ENCODE measurements at places on chromosomes 1 and 21.

DNA sequence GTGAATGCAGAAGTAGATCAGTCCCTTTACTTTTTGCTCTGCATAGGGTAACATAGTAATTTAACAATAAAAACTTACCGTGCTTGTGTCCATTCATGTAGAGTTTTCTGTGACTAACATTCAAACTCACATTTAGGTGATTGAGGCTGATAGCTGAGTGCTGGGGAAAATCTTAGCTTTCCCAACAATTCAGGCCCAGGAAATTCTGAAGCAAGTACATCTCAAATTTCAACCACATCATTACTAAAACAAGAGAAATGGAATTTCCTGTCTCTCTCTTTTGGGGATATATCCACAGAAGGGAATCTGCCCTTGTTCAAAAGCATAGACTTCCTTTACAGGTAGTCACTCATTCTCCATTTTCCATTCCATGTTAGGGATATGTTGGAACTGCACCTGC, 33.1 kb upstream of the C1orf146 start:
- no peak for DNase-seq

DNA sequence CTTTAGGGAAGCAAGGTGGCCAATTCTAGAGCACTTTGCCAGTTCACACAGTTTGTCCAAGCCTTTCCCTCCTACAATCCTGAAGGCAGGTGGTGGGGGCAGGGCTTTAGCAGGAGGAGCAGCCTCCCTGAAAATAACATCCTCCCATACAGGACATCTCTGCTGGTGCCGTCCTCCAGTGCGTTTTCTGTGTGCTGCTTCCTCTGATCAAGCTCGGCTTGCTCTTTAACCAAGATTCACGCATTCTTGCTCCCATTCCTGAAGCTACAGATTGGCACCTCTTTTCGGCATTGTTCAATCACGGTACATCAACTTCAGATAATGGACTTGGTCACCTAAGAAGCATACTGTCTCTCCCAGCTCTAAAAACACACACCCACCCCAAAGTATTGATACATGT, 7.5 kb upstream of the DPT start:
- DNase-seq, result no peak

DNA sequence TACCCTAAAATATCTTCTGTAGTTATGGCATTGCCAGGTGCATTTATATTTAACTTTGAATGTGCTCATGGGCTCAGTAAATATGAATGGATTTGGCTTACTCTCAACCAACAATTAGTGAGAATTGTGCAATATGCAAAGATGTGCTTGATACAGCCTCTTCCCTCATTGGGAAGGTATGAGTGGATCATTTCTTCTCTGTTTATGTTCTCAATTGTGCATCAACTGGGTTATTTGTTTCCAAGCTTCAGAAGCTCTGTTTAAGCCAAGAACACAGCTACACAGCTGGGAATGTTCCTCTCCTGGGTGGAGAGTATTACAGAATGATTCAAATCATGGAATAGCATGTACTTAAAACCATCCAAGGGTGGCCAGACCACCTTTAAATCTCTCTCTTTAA, 17.6 kb upstream of the MAP1LC3C start:
- no peak for DNase-seq

- no peak for DNase-seq
Measured at GRCh38 chr1:231203259-231204057, 37.6 kb upstream of the GNPAT start.

Measured in naive thymus-derived CD8-positive, alpha-beta T cell (primary cell).